ENCODE measurements at places on chromosomes 7 and 10.

GRCh38 chr7:34190299-34190698, 285.0 kb downstream of the BMPER start:
- no peak for DNase-seq

DNA sequence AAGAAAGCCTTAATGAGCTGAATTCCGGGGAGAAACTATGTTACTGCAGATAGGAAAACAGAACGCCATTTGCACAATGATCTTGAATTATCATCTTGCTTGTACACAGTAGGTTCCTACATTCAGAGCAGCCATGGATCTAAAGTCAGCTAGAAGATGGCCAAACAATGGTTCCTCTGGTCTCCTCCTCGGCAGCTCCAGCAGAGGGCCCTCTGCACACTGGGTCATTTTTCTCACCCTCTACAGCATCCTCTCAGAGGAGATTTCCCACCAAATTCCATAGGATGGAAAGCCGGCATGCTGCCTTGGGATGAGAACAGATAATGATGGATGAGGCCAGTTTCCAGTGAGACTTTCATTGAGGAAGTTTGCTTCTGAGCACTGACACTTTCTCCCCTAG, 308.5 kb upstream of the NFE2L3 start:
- DNase-seq = no peak

GRCh38 chr10:124647421-124648130, 96.6 kb downstream of the FAM53B start:
- no peak for DNase-seq

DNA sequence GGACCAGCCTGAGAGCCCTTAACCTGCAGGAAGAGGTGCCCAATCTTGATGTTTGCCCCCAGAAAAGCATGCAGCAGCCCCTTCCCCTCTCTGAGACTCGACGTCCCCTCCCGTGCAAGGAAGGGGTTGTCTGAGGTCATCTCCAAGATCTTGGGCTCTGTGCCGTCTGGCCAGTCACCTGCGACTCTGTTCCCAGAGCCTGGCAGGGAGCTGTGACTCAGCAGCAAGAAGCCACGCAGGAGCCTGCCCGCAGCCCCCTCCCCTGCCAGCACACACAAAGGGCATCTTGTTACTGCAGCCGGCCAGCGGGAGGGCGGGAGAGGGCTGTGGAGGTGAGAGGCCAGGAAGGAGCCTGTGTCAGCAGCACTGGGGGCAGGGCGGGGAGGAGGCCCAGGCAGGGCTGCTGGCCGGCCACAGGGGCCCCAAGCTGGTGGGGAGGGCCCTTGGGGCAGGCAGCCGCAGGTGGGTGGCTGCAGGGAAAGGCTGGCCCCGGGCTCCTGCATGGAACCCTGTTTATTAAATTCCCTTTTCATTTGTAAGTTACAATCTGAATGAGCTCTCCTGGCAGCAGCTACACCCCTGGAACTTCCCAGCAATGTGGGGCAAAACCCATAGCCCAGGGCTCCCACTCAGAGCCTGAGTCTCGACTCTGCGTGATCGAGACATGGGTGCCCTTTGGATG, 103.7 kb upstream of the ZMIZ1 start:
- peak; percentile 62 for DNase-seq

DNA sequence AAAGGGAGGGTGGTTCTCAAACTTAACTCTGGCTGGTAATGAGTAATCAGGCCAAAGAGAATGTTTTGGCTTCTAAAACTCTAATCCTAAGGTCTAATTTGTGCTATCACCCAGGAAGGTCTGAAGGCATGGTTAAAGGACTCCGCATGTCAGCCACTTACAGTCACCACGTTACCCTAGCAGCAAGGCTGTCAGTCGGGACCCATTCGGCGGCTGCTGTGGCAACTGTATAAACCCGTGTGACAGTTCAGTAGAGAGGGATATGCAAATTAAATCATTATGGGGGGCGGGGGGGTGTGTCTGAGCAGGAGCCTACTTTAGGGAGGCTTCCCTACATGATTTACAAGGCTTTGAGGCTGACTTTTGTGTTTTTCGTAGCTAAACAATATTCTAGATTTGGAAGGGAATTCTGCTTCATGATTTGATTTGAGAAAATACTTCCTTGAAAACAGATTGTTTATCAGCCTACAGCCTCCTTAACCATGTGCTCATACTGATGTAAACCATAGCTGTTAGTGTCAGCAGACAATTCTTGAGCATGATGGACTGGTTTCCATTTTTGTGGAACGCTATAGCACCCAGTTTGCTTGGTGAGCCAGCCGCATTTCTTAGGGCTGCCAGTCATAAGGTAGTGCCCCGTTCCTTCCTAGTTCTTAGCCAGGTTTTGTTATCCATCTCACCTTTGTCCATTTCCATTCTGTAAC, 284.4 kb downstream of the USP6NL start:
- DNase-seq = no peak

DNA sequence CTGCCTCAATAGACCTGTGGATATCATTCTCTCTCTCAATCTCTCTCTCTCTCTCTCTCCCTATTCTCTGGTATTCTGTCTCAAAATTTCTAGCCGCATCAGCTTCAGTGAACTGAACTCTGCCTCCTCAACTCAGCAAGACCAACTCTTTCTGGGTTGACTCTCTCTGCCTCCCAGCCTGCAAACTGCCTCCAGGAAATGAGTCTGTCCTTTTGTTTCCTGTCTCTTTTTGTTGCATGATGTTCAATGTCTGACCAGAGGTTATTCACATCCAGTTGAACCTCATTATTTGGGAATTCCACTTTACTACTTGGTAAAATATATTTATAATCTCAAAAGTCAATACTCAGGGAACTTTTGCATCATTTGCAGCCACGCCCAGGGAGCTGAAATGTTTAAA, 682.7 kb upstream of the FZD8 start:
- DNase-seq = no peak

- DNase-seq = no peak
Observed at GRCh38 chr10:33897291-33897752, 562.9 kb upstream of the NRP1 start.

DNA sequence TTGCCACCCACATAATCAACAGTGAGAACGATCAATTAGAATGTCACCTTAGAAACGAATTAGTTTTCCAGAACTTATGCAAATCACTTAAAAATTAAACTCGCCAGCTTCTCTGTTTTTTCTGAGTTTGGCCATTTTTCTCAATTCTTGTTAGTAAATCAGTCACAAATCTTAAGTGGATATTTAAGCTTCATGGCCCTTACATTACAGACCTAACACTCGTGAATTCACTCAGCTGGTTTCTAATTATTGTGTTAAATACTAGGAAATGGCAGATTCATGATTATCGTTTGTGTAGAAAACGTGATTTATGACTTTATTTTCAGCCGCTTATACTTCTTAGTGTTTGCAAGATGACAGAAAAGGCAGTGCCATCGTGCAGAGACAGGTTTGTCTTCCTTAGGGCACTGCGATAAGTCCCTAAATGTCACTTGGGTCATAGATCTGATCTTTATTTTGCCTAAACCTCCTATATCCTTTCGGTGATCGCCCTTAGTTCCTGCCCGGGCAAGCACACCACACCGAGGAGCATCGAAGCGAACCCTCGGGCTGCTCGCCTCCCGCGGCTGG, 587 bp upstream of the CELF2 start:
- DNase-seq = no peak

DNA sequence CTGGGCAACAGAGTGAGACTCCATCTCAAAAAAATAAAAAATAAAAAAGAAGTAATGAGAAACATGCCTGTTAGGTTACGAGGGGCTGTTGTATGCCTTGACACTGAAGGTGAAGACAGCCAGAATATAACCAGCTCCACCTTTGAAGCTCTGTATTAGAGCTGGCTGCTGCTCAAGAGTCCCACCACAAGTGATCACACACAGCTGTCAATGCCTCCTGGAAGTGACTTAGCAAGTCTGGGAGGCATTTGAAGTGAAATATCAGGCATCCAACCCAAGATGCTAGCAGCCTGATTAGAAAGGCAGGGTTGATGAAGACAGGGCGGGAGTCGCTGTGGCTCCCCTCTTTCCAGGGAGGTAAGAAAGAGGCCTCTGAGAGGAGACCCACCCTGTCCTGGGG, 34.1 kb upstream of the INPP5F start:
- DNase-seq = no peak

DNA sequence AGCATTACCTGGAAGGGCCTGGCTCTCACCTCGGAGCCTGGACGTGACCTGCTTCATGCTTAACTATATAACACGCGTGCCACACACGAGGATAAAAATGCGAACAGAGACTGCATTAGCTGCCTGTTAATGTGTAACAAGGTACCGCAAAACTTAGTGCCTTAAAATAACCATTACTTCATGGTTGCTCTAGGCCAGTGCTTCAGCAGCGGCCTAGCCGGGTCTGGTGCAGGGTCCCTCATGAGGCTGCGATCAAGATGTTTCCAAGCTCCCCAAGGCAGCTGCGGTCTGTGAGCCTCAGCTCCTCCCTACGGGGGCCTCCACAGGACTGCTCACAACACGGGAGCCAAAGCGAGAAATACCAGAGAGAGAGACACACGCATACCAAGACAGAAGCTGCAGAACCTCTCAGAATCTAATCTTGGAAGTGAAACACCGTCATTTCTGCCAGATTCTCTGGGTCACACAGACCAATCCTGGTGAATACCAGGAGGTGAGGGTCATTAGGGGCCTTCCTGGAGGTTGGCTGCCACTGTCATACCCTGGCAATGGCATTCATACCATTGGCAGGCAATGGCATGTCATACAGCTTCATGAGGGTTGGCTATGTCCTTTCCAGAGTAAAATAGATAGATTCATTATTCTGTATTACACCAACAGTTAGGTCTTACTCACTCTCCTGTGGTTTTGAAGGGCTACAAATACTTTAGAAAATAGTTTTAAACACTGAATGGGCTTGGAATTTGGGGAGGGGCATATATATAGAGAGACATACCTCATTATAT, 94.5 kb downstream of the HIPK2 start:
- DNase-seq = no peak

DNA sequence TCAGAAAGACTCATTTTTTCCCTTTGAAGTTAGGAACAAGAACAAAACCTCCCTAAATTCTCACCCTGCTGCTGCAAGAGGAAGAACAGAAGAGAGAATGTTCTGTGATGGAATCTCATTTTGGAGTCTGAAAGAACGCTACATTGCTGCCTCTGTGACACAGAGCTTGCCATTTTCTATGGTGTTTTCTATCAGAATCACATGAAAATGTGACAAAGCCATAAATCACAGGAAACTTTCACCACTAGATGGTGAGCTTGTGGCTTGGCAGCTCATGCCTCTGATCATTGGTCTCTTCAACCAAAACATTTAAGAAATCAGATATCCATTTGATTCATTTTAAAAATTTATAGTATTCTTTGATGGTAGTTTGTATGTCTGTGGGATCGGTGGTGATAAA, 82.9 kb downstream of the CADPS2 start:
- peak; percentile 31 for DNase-seq

DNA sequence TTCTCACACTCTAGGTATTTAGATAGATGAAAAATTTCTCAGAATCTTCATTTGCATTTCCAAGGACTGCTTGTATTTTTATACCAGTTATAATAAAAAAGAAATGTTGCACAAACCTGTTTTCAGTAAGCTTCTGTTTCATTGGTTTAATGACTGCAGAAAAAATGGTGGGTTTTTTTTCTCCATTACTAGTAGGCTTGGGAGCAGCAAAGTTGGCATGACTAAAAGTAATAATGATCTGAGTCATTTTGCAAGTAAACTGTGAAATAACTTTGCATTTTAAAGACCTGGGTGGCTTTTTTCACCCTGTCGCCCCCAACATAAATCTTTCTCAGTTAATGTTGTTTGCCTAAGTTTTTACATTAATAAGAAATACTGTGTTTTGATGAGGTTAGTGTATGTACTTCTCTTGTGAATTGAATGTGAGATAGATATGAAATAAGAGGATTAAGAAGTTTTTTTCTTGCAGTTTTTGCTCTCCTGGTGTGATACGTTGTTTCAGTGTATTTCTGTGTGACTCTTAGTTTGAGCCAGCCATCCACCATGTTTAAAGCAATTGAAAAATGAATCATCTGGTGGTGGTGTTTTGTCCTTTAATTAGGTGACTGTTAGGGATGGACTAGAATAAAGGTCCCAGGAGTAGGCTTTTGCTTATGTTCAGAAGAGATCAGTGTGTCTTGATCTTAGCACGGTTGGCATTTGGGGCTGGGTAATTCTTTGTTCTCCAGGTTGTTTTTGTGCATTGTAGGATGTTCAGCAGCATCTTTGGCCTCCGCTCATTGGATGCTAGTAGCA, 1.8 kb downstream of the GNAI1 start:
- peak; percentile 57 for DNase-seq

DNA sequence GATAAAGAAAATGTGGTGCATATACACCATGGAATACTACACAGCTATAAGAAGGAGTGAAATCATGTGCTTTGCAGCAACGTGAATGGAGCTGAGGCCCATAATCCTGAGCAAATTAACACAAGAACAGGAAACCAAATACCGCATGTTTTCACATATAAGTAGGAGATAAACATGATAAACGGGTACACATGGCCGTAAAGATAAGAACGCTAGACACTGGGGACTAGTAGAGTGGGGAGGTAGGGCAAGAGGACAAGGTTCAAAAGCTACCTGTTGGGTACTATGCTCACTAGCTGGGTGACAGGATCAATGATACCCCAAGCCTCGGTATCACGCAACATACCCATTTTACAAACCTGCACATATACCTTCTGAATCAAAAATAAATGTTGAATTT, 113.7 kb downstream of the CSTF2T start:
- DNase-seq = no peak

DNA sequence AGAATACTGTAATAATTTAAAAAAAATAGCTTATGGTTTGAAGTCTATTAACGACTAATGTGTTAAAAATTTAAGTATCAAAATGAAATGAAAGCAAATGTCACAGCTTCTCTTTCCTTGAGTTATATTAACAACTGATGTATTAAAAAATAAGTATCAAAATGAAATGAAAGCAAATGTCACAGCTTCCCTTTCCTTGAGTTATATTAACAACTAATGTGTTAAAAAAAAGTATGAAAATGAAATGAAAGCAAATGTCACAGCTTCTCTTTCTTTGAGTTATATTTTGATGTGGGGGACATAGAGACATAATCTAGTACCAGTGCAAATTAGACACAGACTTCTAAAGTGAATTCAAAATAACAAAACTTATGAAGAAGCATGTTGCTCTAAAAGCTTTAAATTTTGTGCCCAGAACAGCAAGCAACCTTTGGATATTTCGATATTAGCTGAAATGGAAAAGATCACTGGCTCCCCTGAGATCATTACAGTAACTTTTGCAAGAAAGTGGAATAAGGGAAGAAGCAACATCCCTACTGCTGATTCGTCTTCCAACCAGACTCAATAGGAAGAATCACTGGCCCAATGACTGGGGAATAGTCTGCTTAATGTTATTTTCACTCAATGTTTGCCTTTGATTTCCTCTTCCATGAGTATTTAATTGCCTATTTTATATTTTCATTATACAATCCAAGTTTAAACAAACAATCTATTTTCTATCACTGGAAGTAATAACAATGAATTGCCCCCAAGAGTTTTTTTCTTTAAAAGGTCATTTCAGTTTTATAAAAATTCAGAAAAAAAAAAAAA, 8.0 kb downstream of the SKAP2 start:
- DNase-seq = peak; percentile 63

DNA sequence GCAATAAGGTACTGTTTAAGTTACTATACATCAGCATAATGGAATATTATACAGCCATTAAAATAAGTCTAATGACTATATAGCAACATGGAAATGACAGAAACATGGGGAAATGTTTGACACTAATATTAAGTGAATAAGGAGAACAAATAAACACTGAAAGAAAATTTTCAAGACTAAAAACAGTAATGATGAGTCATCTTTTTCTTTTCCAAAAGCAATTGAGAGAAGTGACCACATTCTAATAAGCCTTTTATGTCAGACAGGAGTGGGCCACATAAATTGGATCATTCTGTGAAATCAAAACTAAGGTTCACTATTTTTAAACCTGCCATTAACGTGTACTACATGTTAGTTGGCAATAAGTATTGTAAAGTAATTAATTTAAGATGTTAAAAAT, 187.5 kb downstream of the AHR start:
- no peak for DNase-seq

GRCh38 chr7:157585113-157585861, 248.5 kb downstream of the DNAJB6 start:
- DNase-seq = no peak

Measured in LoVo (cell line).